ENCODE measurements at places on chromosomes 2 and 18. TPM values are rescaled to one million over a fixed set of nuclear protein-coding genes. Genes with fewer than 3 reads are reported as not detected.

DNA sequence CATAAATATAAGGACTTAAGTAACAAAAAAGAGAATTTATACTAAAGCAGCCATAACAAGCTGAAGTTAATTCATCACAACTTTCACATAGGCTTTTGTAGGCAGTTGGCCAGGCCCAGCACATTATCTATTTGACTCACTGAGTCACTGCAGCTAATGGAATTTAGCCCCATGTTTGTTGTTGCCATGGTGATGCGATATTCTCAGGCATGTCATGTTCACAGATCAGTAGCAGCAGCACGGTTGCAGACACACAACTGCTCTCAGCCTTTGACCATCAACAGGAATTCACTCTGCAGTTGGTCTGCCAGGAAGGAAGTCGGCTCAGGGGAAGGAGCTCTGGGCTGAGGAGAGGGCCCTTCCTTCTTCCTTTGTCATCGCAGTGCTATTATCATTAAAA lies 639.8 kb downstream of the TMEM182 start:
- no peak for DNase-seq

DNA sequence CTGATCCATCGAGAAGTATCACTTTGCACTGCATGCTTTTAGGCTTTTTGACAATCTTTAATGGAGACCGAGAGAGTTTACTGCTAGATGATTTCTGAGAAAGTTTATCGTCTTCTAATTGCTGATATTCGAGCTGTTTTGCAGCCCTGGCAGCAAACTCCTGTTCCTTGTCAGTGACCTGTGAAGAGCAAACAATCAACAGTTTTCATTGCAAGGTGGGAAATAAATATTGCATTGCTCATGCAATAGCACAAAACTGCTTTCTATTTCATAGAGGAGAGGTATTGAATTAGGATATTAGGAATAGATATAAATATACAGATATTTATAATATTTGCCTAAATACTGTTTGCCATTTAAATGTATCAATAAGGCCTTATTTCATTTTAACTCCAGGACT lies 65.5 kb downstream of the EPB41L3 start:
- no peak for DNase-seq

- no peak for DNase-seq
Measured at GRCh38 chr2:133673305-133673905, 105.1 kb upstream of the NCKAP5 start.

GRCh38 chr18:34223164-34223892 lies 1.4 kb downstream of the NOL4 start:
- DNase-seq: no peak

- DNase-seq: peak; percentile 5
Measured at GRCh38 chr2:102520009-102520408, 47.0 kb downstream of the SLC9A4 start.

DNA sequence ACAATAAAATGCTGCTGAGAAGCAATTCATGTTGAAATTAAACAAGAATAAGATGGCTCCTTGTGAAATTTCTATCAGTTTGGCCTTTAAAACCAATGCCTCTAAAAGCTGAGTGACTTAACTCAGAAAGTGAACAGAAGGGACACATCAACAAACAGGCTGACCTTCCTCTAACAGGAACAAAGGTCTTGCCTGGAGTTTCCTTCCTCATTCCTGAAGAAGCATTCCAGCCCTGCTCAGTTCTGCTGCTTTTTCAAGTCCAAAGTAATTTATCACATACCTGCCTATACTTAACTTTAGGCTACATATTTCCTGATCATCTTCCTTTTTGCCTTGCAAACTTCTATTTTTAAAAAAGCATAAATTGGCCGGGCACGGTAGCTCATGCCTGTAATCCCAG lies 14.1 kb downstream of the PTRHD1 start:
- DNase-seq: no peak

DNA sequence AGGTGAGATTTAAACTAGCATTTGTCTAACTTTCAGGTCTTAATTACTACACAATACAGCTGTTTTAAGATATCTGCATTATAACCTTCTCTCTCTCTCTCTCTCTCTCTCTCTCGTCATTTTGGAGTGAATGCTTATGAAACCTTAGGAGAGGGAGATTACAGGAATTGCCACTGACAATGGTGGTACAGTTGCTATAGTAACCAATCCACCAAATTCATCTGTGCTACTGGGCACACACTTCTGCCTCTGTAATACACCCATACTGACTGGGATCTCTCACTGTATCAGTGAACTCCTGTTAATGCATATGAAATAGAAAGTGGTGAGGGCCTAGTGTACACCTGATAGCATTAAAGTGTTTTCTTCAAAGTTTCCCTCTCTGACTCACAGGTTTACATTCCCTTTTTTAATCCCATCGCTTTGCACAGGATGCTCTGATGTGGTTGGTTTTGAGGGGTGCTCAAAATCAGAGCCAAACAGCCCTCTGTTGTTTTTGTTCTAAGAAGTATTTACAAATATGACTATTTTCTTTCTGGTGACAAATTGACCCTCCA lies 13.1 kb downstream of the KLHL14 start:
- DNase-seq: no peak

FRZB gene
- not detected for total RNA-seq

LYG1 gene
- total RNA-seq: 3.6 TPM

ZEB2 gene
- 4.2 TPM for total RNA-seq

SPDYA gene
- total RNA-seq: 4.6 TPM

- peak; percentile 36 for DNase-seq
Measured at GRCh38 chr2:201261471-201261870, 1.1 kb downstream of the CASP8 start.

DNA sequence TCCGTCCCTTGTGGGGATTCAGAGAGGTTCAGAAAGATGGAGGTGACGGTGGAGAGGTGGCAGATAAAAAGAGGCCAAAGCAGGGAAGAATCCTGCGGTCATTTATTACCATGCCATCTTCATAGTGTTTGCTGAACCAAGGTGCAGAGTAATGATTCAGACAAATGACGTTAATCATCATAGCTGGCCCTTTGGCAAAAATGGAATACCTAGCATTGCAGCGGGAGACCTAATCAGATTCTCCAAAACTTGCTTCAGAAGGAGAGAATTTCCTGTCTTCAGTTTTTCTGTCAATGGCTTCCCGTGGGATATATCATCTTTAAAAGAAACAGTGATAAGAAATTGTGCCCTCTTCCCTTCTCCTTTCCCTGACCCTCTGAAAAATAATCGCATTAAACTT lies 175.4 kb downstream of the PTGR3 start:
- DNase-seq: no peak

- no peak for DNase-seq
Measured at GRCh38 chr2:120398996-120399888, 53.3 kb downstream of the INHBB start.

DNA sequence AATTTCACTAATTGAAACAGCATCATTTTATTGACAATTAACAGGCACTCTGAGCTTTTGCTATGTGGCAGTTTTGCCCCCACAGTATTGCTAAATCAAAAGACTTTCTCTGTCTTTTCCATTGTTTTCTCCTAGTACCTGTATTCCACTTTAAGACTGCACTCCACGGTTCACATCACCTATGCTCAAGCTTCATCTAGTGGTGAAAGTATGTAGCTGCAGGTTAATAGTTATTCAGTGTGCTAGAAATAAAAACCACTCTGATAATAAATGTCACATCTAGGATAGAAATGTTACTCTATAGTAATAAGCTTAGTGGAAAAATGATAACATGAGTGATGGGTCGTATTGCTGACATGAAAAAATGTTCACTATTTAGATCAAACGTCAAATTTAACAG lies 24.6 kb downstream of the ARL6IP6 start:
- DNase-seq: no peak

DNA sequence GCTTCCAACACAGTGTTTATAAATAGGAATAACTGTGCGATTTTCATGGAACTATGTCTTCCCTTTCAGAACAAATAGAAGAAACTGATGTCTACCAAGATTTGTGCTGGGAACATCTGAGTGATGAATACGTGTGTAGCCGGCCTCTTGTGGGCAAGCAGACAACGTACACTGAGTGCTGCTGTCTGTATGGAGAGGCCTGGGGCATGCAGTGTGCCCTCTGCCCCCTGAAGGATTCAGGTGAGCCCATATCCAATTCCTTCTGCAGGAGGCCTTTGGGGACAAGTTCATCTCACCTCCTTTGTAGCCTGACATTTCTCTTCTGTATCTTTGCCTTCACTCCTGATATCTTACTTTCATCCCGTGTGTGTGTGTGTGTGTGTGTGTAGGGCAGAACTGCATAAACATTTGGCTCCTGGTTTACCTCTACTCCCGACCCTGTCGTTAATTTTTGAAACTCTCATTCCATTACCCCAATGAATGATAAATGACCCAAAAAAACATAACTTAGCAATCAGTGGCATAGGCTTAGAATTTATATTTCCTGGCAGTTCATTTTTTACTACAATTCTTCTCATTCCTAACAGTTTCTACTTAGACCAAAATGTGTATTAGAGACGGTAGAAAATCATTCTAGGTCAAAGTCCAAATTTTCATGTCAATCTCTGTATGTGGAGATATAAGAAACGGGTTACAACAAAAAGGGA lies 111.0 kb upstream of the RASGRP3 start:
- DNase-seq: no peak

Data from naive thymus-derived CD4-positive, alpha-beta T cell (primary cell).